T-helper 1 cell (primary cell): ENCODE measurements at places on chromosomes 7 and 10.

DNA sequence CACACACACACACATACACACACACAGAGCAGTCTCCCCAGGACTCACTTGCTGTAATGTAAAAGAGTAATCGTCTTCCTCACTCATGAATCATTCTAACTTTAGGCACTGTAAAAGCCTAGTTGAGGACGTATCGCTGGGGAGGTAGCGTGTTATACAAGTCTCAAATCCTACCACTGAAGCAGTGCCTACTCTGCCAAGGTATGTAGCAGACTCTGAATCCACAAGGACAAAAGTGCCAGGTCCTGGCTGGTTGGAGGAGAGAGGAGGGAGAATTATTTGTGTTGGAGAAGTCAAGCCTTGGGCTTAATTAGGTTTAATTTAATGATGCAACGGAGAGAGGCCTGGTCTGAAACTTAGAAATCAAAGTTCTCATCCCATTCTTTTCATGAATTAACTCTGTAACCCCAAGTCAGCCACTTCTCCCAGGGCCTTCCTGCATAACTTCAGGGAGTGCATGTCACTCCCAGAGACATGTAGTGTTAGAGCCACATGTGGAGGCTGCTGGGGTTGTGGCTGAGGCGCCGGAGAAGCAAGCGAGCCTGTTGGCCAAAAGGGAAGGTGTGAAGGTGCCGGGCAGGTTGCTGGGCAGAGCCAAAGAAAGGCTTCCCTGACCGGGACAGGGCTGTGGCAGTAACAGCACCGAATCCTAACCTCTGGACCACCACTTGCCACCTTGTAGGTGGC, 36.7 kb downstream of the NKX2-3 start:
- no peak for DNase-seq

DNA sequence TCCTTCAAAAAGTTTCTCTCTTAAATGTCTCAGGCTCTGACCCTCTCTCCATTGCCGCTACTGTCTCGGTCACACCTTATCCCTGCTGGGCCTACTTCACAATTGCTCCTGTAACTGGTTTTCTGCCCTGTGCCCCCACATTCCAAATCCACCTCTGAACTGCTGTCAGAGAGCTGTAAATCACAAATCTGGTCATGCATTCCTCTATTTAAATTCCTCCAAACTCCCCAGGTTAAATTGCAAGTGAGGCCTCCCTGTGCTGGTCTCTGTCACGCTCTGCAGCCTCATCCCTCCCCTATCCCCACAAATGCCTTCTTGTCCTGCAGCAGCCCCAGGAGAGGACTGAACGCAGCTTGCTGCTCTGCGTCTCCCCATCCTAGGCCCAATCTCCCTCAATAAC, 40.4 kb upstream of the CDCA7L start:
- DNase-seq: no peak

GRCh38 chr10:10527861-10528562, 489.7 kb upstream of the CELF2 start:
- no peak for DNase-seq

DNA sequence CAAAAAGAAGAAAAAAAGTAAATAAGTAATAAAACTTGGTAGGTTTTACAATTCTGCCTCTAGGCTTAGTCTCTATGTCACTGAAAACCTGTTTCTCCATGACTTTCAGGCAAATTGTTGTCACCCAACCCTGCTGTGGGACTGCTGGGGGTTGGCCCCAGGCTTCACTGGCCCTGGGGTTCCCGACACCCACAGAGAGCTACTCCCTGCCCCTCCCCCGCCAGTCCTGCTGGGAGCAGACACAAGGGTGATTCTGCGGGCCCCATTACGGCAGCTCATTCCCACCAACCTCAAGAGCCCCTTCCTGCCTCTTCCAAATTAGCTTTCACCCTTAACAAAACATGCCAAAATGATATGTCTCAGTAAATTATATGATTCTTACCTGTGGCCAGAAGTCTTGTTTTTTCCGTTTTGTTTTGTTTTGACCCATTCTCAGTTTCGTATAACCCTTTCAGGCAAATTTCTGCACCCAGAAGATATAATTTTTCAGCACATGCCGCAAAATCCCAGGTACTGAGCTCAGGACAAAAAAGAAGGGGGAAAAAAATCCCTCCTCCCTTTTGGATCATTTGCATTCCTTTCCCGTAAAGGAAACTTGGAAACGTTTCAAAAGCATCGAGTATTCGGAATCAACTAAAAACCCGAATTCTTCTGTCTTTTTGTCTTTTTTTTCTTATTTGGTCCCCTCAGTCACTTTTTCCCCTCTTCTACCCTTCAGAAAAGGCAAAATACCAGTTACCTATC, 27.8 kb downstream of the CHST15 start:
- DNase-seq: no peak
